ENCODE measurements at places on chromosomes 12 and 14.
A peak's percentile ranks its signal among the peaks of the same experiment; 100 is the strongest.

GRCh38 chr14:21867541-21867940 is 193.9 kb upstream of the OR4E1 start:
- DNase-seq, result no peak

- peak; percentile 71 for DNase-seq
Observed at GRCh38 chr12:29640589-29641345, 143.0 kb downstream of the TMTC1 start.

- no peak for DNase-seq
Observed at GRCh38 chr12:115194857-115195256, 510.9 kb upstream of the TBX3 start.

DNA sequence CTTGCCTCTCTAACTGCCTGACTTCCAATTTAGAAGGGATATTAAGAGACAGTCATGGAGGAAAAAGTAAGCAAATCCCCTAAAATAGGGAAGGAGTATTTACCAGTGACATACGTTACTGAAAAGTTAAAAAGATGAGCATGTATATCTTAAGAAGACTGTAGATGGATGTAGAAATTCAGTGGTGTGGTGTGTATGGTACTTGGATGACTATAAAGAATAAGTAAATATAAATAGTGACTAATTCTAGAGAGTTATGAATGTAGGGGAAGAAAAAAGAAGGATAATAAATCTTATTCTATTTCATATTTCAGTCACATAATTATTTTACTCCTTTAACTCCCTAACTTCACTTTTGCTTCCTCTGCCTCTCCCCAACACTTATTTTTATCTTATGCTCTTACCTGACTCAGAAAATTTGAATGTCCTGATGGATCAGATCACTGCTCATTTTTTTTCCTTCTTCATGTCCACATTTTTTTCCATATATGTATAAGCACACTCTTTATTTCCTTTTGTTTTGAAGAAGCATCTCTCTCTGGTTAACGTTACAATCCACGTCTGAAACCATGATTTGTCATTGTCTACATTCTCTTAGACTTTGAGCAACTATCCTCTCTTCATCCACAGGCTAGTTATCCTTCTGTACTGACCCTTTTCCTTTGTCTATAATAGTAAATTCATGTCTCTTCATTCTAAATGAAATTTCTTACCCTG is 422.7 kb upstream of the SYT1 start:
- no peak for DNase-seq

DNA sequence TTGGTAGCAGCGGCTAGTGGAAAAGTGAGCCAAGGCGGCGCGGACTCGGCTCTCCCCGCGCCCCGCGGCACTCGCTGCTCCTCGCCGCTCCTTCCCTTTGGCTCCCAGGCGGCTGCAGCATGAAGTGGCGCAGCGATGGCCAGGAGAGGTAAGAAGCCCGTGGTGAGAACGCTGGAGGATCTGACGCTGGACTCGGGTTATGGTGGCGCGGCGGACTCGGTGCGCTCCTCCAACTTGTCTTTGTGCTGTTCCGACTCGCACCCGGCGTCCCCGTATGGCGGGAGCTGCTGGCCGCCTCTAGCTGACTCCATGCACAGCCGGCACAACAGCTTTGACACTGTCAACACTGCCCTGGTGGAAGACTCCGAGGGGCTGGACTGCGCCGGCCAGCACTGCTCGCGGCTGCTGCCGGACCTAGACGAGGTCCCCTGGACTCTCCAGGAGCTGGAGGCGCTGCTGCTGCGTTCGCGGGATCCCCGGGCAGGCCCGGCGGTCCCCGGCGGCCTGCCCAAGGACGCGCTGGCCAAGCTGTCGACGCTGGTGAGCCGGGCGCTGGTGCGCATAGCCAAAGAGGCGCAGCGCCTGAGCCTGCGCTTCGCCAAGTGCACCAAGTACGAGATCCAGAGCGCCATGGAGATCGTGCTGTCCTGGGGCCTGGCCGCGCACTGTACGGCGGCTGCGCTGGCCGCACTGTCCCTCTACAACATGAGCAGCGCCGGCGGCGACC is 225.6 kb upstream of the CRY1 start:
- DNase-seq, result peak; percentile 60

DNA sequence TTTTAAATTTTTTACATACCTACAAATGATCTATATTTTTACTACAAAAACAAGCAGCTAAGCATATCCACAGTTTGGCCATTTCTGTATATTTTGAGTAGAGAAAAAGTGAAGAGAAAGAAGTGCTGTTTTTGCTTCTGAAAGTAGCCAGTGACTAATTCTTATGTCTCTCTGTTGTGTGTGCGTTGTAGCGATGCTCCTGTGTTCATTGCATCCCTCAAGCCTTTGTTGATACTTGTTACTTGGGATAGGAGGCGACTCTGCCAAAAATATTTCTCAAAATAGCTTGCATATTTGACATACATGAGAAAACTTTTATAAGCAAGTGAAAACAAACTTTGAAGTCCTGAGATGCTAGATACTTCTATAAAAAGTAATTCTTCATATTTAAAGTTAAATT is 714.1 kb downstream of the FSCB start:
- no peak for DNase-seq

DNA sequence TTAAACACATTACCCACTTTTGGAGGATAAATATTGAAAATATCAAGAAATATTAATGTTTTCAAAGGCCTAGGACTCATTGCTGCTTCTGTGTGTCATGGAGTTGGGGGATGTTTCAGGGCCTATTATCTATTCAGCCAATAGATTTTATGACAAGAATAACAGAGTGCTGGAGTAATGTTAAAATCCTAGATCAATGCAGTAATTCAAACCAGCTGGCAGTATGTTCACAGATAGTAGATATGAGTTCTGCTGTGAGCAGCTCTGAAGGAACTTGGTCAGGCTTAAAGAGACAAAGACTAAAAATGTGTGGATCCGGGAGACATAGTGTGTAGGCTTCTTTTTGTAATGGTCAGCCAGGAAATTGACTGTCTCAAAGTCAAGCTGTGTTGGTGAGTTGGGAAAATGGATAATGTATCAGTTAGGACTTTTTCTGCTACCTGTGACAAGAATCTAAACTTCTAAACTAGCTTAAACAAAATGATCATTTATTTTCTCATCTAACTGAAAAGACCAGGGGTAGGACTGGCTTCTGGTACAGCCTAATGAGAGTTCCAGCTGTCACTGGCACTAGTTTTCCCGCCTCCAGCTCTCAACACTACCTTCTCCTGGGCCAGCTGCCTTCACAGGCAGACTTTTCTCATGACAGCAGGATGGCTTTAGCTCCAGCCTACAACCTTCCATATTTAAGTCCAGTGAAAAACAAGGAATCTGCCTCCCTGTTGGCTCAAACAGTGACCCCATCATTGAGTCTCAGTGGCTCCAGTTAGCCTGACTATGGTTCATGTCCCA is 16.3 kb upstream of the POLR3B start:
- no peak for DNase-seq

GRCh38 chr14:70754991-70755390 is 54.3 kb downstream of the MAP3K9 start:
- DNase-seq, result no peak

- peak; percentile 58 for DNase-seq
Observed at GRCh38 chr12:56629459-56630179, 507 bp downstream of the BAZ2A start.

GRCh38 chr14:42047421-42048055 is 440.9 kb downstream of the LRFN5 start:
- DNase-seq, result no peak

DNA sequence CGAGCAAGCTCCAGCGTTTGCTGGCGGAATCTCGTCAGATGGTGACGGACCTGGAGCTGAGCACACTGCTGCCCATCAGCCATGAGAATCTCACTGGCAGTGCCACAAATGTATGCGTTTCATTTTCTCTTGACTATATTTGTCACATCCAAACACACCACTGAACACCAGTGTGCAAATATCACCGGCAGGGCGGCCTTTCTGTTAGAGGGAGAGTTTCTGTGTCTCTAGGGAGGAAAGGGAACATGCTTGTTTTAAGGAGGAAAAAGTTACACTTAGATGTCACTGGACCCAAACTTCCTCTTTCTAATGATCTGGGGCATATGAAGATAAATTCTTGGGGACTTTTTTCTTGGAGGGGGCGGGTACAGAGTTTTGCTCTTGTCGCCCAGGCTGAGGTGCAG is 21.9 kb upstream of the HIP1R start:
- DNase-seq, result no peak

DNA sequence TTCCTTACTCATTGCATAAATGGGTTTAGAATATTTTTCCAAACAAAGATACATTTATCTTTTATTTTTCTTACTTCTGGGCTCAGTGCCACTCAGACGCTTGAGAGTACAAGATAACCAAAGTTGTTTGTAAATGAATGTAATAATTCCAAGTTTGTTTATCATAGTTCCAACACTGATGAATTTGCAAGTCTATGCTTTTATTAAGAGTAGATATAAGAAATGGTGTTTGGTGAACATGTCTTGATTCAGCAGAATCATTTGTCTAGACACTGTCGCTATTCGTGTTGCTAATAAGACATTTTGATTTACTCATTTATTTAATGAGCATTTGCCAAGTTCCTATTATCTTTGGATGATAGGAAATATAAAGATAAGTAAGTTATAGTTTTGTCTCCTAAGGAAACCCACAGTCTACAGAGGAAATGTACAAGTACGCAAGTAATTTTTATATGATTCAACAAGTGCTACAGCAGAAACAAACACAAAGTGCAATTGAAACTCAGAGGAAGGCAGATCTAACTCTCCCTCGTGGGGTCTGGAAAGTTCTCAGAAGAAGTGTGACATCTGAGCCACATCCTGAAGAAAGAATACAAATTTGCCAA is 132.8 kb upstream of the FSCB start:
- DNase-seq, result no peak

- DNase-seq, result no peak
Observed at GRCh38 chr12:4284306-4284705, 10.7 kb downstream of the CCND2 start.

- DNase-seq, result no peak
Observed at GRCh38 chr12:123427036-123427769, 9.3 kb downstream of the RILPL2 start.

DNA sequence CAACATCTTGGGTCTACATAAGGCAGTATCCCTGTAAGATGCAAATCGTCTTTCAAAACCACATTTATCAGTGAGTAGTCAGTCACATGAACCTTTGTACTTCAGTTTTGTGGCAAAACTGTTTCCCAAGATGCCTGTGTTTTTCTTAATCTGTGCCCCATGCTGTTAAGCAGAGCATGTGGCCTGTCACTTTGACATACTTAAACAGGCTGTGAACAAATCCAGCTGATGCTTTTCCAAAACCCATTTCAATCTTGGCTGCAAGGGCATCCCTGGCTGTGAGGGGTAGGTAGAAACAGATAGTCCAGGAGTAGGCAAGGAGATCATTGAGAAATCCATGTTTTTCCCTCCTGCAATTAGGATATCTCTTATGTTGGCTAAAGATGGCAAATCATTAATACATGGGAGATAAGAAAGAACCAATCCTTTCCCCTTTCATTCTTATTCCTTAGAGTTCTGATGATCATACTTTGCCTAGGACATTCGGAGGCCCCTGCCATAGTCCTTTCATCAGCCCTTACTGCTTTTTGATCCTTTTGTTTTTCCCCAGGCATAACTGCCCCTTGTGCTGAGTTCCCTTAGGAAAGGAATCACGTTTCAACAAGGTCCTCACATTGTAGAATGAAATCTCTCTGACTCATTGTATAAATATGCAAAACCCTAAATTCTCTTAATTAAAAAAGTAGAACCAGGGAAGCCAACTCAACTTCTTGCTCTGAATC is 121.1 kb upstream of the EEA1 start:
- DNase-seq, result peak; percentile 58

DNA sequence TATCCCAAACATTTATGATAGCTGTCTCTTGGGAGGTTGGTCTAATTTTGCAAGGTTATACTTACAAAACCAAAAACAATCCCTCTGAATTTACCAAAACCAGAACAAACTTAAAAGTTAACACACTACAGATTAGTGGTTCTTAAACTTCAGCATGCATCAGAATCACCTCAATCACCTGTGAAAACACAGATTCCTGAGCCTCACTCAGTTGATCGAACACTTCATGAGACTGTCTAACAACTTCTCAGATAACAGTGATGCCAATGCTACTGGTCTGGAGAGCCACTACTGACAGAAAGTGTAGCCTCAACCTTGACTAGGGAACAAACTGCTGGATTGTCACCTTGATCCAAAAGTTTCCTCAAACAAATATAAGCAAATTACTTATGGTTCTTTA is 44.2 kb downstream of the ATP2B1 start:
- DNase-seq, result no peak

GRCh38 chr14:28754209-28754985 is 12.2 kb upstream of the FOXG1 start:
- peak; percentile 36 for DNase-seq

DNA sequence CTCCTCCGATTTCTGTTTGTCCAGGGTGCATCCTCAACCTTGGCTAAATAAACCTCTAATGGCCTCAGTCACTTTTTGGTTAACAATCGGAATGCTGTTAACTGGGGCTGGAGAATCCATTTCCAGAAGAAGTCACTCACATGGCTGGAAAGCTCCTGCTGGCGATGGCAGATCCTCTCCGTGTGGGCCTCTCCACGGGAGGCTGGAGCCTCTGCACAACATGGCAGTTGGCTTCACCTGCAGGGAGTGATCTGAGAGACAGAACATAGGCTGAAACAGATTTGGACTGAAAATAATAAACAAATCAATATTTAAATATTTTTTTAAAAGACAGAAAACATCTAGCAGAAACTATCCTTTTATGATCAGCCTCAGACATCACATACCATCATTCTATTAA is 66.8 kb upstream of the FICD start:
- no peak for DNase-seq

- DNase-seq, result no peak
Observed at GRCh38 chr12:66960704-66961690, 282.1 kb upstream of the GRIP1 start.

DNA sequence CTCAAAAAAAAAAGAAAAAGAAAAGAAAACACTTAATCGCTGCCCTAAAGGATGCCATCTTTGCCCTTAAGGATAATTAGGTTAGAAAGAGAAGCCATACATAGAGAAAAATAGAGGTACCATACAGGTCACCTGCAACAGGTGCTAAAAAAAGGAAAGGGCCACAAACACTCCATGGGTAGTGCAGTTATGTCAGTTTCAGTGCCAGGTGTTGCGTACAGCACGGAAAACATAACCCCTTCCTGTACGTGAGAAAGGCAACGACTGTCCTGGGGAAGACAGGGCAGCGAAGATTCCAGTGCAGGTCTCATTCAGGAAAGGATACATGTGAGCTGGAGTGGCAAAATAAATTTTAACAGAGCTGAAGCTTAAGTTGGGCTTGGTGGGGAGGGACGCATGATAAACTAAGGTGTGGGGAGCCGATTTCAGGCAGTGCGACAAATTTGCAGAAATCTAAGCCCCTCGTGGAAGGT is 553 bp upstream of the DAZAP2 start:
- DNase-seq, result peak; percentile 51

All from small intestine (tissue), 16 donors.